Stimulated activated CD8-positive, alpha-beta memory T cell treated with anti-CD3 and anti-CD28 coated beads, Interleukin-7, amount 100 ng/mL, for 1 hour (primary cell): ENCODE measurements at places on chromosomes 13 and 19.
A peak's percentile ranks its signal among the peaks of the same experiment; 100 is the strongest.

DNA sequence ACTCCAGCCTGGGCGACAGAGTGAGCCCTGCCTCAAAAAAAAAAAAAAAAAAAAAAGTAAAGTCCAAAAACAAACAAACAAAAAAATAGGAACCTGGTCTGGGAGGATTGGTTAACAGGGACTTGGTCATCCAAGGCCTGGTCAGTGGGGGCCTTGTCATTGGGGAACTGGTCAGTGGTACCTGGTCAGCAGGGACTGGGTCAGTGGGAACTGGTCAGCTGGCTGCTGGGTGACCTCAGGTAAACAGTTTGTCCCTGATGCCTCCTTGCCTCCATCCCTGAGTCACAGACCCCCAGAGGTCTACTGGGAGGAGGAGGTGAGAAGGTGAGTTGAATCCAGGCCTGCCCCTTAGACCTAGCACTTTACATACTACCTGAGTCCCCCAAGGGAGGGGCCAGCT is 5.7 kb upstream of the ZNF14 start:
- no peak for DNase-seq

DNA sequence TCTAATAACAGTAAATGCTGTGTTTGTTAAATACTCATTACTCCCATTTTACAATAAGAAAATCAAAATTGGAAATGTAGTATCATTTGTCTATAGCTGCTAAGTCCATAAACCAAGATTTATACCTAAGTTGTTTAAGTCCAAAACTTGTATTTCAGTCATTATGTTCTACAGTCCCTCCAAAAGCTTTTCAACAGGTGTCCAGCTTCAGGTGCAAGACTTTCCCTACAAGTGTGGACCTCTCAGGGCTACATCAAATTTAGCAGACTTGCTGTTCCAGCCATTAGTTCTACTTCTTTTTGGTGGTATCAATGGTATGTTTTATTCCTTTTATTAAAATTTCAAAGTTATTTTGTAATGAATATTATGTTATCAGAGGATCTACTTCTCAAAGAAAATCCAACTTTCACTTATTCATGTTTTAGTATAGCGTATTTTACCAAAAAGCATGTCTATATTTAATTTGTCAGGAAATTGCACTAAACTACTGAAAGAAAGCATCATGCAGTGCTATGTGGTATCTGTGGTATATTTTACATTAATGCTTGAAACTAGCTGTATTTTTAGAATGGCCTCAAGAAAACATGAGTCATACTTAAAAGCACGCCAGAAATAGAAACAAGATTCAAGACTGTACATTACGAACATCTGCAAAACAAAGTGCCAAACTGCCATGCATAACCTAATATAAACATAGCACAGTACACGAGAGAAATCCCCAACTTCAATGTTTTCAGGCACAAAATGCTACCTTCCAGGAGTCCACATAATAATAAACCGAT is 44.5 kb downstream of the VWA8 start:
- no peak for DNase-seq

DNA sequence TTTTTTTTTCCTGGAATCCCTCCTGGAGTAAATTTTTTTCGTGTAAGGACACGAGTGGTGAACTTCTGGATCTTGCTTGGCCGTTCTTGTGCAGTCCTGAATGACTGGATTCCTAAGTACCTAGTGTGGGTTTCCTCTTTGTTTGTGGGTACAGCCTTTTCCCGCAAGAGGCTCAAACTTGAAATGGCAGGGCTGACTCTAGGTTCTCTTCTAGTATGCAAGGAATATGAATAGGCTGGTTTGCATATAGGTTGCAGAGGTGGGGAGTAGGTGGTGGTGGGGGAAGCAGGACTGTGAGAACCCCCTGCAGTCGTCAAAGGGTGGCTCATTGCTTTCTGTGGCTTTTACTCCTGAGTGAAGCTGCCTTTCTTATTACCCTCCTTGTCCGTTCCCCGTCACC is 13.6 kb downstream of the UBAC2 start:
- DNase-seq: no peak

DNA sequence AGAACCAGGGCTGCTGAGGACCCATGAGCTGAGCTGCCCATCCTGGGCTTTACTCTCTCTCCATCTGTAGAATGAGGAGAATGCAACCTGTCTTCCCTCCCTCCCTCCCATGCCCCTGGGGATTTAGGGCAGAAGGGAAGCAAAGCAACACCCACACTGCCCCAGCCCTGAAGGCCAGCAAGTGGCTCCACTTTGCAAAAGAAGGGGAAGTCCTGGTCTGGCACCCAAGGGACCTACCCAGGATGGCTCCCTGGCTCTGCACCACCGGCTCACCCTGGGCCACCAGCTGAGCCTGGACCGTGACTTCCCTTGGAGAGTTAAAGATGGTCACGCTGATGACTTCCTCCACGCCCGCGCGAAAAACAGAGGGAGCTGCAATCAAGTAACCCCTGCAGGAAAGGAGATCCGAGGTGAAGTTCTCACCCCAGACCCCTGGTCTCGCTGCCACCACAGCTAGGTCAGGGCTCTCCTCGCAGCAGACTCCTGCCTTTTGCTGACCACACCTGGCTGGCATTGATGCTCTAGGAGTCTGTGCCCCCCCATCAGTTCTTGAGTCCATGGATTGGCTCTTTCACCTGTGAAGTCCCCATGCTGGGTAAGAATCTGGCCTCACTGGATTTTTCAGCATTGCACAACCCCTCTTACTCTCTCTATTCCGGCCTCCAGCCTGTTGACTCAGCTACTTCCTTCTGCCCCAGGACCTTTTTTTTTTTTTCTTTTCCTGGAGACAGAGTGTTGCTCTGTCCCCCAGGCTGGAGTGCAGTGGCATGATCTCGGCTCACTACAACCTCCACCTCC is 4.6 kb downstream of the CPAMD8 start:
- no peak for DNase-seq

- peak; percentile 13 for DNase-seq
Measured at GRCh38 chr19:49151267-49152118, 3.7 kb downstream of the HRC start.

GRCh38 chr19:11986754-11987153 is 21.9 kb downstream of the ZNF763 start:
- no peak for DNase-seq

DNA sequence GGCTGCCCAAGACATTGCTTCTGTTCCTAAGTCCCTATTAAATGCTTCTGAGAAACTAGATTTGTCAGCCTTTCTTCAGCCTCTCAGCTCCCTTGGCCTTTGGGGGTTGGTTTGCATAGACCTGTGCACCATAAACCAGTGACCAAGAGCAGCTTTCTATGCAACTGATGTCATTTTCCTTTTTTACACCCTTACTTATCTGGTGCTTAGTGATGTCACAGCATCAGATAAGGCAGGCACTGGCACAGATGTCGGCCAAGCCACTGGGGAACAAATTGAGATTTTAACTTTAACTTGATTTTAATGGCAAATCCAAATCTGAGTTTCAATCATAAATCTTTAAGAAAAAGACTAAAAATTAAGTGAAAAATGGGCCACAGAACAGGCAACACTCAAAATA is 59.8 kb downstream of the RUBCNL start:
- no peak for DNase-seq

DNA sequence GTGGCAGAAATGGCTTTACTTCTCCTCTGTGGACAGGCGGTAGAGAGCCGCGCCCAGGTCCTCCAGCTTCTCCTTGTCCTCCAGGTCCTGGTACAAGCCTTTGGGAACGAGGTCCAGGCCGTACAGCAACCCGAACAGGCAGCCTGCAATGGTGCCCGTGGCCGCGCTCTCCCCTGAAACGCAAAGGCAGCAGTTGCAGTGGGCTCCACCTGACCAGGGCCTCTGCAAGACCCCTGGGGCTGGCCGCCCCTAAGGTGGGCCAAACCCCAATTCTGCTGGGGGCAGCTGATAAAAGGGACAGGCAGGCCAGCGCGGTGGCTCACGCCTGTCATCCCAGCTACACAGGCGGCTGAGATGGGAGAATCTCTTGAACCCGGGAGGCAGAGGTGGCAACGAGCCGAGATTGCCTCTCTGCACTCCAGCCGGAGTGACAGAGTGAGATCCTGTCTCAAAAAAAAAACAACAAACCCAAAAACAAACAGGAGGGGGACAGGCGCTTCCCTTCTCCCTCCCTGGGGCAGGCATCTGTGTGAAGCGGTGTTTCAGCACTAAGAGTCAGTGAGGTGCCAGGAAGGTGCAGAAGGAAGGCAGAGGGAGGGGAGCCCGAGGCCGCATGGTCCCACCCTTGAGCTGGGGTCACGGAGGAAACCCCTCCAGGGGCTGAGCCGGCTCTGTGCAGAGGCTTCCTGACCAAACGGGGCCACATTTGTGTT is 30.3 kb downstream of the ADPRHL1 start:
- DNase-seq: no peak

GRCh38 chr19:42288881-42289555 is 12.9 kb upstream of the PRR19 start:
- DNase-seq: no peak

- no peak for DNase-seq
Measured at GRCh38 chr13:84655677-84656076, 773.4 kb upstream of the SLITRK1 start.

DNA sequence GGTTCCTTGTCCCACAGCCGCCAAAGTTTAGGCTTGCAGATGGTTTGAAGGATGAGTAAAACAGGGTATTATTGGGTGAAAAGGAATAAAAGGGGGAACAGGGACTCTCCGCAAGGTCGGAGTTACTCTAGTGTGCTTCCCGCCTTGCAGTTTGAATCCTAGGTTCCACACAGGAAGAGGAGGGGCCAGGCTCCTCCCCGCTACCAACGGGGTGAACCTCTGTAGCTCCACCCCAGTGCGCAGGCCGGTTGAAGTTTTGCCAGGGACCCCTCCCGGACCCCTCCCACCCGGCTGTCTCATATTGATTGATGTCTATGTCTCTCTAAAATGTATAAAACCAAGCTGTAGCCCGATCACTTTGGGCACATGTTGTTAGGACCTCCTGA is 11.6 kb upstream of the GTF2F2 start:
- DNase-seq: no peak

DNA sequence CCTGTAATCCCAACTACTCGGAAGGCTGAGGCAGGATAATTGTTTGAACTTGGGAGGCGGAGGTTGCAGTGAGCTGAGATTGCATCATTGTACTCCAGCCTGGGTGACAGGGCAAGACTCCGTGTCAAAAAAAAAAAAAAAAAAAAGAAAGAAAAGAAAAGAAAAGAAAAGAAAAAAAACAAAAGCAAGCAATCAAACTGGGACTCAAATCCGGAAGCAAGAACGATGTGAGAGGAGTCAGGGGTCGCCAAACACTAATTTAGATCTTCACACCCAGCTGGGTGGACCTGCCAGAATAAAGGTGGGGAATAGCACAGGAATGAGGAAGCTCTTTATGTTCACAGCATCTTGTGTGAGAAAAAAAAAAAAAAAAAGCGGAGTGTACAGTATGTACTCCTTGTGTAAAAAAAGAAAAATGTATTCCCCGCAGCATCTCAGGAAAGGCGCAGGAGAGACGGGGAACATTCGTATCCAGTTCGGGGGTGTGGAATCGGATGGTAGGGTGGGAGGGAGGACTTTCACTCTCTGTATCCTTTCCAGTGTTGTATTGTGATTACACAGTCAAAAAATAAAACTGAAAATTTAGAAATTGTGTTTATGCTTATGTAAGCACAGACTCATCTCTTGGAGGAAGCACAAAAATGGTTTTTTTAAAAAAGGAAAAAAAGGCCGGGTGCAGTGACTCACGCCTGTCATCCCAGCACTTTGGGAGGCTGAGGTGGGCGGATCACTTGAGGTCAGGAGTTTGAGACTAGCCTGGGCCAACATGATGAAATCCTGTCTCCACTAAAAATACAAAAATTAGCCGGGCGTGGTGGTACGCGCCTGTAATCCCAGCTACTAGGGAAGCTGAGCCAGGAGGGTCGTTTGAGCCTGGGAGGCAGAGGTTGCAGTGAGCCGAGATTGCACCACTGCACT is 7.6 kb downstream of the DNAJB1 start:
- DNase-seq: no peak

- DNase-seq: no peak
Measured at GRCh38 chr13:98486412-98486811, 90.5 kb downstream of the STK24 start.

DNA sequence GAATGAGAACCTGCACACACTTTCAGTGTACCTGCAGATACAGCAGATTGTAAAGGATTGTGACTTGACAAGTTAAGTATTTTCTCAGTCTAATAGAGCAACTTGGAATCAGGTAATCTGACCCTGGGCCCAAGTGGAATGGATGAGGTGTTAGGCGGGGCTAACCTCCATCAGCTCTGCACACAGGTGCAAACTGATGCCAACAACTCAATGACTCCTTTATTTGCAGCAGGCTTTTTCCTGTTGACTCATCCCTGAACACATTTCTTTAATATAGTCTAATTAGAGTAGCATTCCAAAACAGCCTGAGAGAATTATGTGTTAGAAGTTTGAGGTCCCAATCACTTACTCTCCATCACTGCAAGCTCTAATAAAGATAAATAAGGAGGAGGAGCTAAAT is 48.8 kb downstream of the TPT1 start:
- DNase-seq: no peak

DNA sequence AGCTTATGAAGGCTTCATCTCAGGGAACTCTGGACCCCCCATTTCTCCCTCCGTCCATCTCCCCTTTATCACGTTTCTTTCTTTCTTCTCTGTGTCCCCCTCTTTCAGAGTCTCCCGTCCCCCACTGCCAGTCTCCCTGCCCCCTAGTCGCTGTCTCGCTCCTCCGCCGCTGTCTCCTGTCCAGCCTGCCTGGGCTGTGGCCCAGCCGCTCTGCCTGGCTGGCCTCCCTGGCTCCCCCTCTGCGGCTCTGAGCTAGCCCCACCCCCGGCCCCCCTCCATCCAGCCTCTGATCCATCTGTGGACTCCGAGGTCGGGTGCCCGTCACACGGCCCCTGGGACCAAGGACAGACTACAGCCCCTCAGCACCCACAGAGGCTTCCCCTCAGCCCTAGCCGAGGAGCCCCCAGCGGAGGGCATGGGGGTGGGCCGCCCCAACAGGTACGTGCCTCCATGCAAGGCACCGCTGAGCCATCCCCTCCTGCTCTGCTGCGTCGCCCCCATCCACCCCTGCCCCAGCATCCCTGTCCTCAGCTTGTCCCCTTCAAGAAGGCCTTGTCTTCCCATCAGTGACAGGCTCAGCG is 1.1 kb upstream of the KCNJ14 start:
- no peak for DNase-seq

DNA sequence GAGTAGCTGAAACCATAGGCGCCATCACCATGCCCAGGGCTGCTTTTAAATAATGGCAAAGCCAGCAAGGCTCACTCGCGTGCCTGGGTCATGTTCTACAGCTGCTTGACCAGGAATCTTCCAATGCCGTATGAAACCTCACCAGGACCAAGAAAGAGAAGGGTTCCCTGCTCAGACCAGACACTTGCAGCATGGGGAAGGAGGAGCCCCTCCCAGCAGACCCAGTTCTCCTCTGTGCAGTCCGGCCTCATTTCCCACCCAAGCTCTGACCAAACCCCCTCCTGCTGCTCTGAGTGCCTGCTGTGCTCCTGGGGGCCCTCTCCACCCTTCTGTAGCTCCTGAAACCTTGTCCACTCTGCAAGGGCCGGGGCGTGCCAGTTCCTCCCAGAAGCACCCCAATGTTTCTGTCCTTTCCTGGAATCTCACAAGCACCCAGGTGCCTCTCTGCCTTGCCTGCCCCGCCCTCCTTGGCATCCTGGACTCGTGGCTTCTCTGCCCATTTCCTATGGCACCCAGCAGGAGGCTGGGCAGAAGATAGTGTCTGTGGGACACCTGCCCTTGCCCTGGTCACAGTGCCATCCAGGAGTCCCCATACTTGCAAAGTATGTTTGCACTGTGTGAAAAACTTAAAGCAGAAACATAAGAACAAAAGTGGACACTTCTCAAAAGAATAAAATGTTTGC is 6.8 kb upstream of the SLC7A9 start:
- DNase-seq: no peak
